Endodermal cell (in vitro differentiated cells): ENCODE measurements at places on chromosomes 5 and 9. TPM values are rescaled to one million over a fixed set of nuclear protein-coding genes. Genes with fewer than 3 reads are reported as not detected.

- H3K27ac ChIP-seq = no peak overlapping the region
- H3K4me3 ChIP-seq = no peak overlapping the region
- peaks cover 3% of the 10 kb centered on the region for H3K4me1 ChIP-seq
- no peaks in the 10 kb centered on the region for H3K27me3 ChIP-seq
Observed at GRCh38 chr5:170183816-170184687, 48.7 kb upstream of the C5orf58 start.

- H3K4me1 ChIP-seq = peaks cover 4% of the 10 kb centered on the region
- H3K36me3 ChIP-seq = no peaks in the 10 kb centered on the region
- no peaks in the 10 kb centered on the region for H3K27me3 ChIP-seq
- no peak overlapping the region for H3K4me3 ChIP-seq
- DNase-seq = no peak
Observed at GRCh38 chr9:75429531-75430475, 341.5 kb downstream of the OSTF1 start.

GRCh38 chr5:159908591-159908940 is 7.7 kb upstream of the ADRA1B start:
- H3K27ac ChIP-seq = no peak overlapping the region
- H3K27me3 ChIP-seq = no peaks in the 10 kb centered on the region
- no peaks in the 10 kb centered on the region for H3K36me3 ChIP-seq
- no peaks in the 10 kb centered on the region for H3K4me1 ChIP-seq
- no peak overlapping the region for H3K4me3 ChIP-seq

- no peaks in the 10 kb centered on the region for H3K27me3 ChIP-seq
- H3K4me1 ChIP-seq = peaks cover 7% of the 10 kb centered on the region
- no peaks in the 10 kb centered on the region for H3K36me3 ChIP-seq
- H3K4me3 ChIP-seq = peak within 1 kb of the TSS; percentile 96
Observed at GRCh38 chr9:85741875-85742596, at the start of gene AGTPBP1. AGTPBP1 (minus strand) TSS chr9:85741954; CDS start chr9:85712533, 29,421 bp downstream.

DNA sequence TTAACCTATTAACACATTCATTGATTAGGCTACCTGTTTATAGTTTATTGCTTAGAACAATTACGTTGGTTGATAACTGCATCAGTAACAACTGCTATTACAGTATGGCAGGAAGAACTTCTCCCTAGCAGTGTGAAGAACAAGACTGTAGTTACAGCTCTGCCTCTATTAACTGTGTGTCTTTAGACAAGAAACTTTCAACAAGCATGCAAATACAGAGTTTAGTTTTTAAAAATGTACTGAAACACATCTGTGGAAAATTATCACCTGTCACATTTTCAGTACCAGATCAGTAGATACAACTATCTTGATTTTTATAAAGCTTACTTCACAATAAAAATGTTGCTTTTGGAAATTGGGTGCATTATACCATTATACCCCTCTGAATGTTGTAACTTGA is 22.2 kb downstream of the ELL2 start:
- H3K36me3 ChIP-seq = peaks cover 46% of the 10 kb centered on the region
- H3K4me3 ChIP-seq = no peak overlapping the region
- no peaks in the 10 kb centered on the region for H3K27me3 ChIP-seq
- DNase-seq = no peak
- peaks cover 7% of the 10 kb centered on the region for H3K4me1 ChIP-seq

DNA sequence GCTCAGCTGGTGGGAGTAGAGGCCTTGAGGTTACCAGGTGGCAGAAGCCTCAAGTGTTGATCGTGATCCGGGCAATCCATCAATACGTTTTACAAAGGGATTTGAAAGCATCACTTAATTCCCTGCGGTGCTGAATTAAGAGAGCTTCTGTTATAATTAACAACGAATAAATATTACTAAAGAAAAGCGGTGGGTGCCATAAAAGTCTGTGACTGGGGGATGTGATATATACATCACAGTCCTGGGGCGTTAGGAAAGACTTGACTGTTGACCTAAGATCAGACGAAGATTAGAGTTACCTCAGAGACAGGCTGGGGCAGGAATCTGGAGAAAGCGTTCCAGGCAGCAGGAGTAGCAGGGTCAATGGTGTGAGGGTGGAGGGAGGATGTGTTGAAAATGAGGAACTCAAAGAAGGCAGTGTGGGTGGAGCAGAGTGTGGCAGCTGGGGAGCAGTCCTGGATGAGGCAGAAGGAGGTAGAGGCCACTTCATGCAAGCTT is 6.7 kb upstream of the C5orf63 start:
- peak; percentile 90 for DNase-seq
- H3K27me3 ChIP-seq = no peaks in the 10 kb centered on the region
- no peak overlapping the region for H3K4me3 ChIP-seq
- H3K36me3 ChIP-seq = no peaks in the 10 kb centered on the region
- peaks cover 22% of the 10 kb centered on the region for H3K4me1 ChIP-seq

- no peaks in the 10 kb centered on the region for H3K36me3 ChIP-seq
- peaks cover under 1% of the 10 kb centered on the region for H3K27me3 ChIP-seq
- H3K4me1 ChIP-seq = no peaks in the 10 kb centered on the region
- no peak overlapping the region for H3K4me3 ChIP-seq
- no peak overlapping the region for H3K27ac ChIP-seq
Observed at GRCh38 chr5:153661897-153662296, 171.4 kb downstream of the GRIA1 start.

- H3K4me3 ChIP-seq = no peak overlapping the region
- DNase-seq = no peak
- no peaks in the 10 kb centered on the region for H3K4me1 ChIP-seq
- H3K27me3 ChIP-seq = no peaks in the 10 kb centered on the region
- H3K36me3 ChIP-seq = peaks cover 6% of the 10 kb centered on the region
Observed at GRCh38 chr5:109700516-109701153, 10.9 kb downstream of the MAN2A1 start.

DNA sequence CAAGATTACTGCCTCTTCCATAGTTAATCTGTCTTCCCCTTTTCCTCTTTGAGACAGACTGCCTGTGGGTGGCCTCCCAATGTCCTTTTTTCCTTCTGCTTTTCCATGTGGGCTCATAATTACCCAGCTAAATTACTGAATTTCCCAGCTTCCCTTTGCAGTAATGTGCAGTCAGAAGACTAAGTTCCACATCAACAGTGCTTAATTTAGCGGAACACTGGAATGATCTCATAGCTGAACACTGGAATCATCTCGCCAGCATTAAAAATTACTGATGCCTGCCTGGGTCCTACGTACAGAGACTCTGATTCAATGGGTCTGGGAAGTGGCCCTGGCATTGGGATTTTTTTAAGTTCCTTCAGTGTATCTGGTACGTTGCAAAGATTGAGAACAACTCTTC is 84.3 kb downstream of the DNAH5 start:
- no peak for DNase-seq
- no peaks in the 10 kb centered on the region for H3K36me3 ChIP-seq
- no peak overlapping the region for H3K27ac ChIP-seq
- no peak overlapping the region for H3K4me3 ChIP-seq

DNA sequence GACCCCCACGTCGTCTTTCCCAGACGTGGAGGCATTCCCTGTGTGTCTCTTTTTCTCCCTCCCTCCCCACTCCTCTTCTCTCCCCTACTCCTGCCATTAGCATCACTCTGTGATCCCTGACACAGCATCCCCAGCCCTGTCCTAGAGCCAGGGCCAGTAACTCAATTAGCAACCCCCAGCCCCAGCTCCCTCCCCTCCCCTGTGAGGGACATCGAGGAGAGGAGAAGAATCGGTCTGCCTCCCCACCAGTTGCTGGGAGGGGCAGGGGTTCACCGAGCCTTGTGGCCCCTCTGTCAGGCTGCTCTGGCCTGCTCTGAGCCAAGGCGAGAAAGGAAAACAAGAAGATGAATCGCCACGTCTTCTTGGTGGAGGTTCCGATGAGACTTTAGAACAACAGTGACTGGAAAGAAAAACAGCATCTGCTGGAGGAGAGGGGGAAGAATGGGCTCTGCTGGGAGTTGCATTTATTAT is 123.1 kb downstream of the PAPPA start:
- H3K4me1 ChIP-seq = peaks cover 5% of the 10 kb centered on the region
- H3K27me3 ChIP-seq = peaks cover 73% of the 10 kb centered on the region
- DNase-seq = peak; percentile 69
- no peak overlapping the region for H3K4me3 ChIP-seq

DNA sequence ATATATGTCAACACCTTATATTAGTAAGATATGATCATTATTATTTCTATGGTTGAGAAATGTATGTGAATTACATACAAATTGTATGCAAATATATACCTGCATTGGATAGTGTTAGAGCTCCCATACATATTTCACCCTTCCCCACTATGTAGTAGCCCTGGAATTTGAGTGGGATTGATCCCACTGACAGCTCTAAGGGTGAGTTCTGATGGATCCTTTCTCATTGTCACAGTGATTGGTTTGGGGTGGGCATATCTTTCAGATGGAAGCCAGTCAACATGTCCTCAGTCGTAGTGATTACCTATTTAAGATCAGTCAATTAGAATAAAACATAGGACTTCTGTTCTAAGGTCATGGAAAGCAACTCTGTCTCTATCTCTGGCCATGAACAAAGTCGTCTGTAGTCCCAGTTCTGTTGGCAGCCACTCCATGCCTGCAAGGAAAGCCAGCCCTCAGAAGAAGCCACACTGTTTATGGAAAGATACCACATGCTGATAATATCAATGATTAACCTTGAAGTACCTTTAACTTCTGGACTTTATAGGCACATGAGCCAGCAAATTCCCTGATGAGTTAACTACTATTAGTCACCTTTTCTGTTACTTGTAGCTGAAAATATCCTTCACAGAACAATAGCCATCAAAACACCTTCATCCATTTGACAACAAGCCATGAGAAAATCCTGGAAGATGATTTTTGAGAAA is 5.1 kb upstream of the CCDC192 start:
- H3K27ac ChIP-seq = no peak overlapping the region
- no peaks in the 10 kb centered on the region for H3K36me3 ChIP-seq
- DNase-seq = no peak
- H3K4me3 ChIP-seq = no peak overlapping the region
- H3K4me1 ChIP-seq = peaks cover 8% of the 10 kb centered on the region
- no peaks in the 10 kb centered on the region for H3K27me3 ChIP-seq

- DNase-seq = no peak
- no peaks in the 10 kb centered on the region for H3K4me1 ChIP-seq
- peak overlapping the region; percentile 100 for H3K4me3 ChIP-seq
- H3K36me3 ChIP-seq = peaks cover 28% of the 10 kb centered on the region
- H3K27ac ChIP-seq = no peak overlapping the region
Observed at GRCh38 chr9:104923289-104923688, 4.7 kb downstream of the ABCA1 start.

- H3K4me3 ChIP-seq = no peak overlapping the region
- H3K36me3 ChIP-seq = no peaks in the 10 kb centered on the region
- H3K4me1 ChIP-seq = no peaks in the 10 kb centered on the region
- DNase-seq = no peak
- no peaks in the 10 kb centered on the region for H3K27me3 ChIP-seq
- no peak overlapping the region for H3K27ac ChIP-seq
Observed at GRCh38 chr5:13503017-13503416, 441.5 kb downstream of the DNAH5 start.

- no peaks in the 10 kb centered on the region for H3K36me3 ChIP-seq
- H3K4me1 ChIP-seq = no peaks in the 10 kb centered on the region
- peak; percentile 75 for DNase-seq
- no peak overlapping the region for H3K4me3 ChIP-seq
- H3K27ac ChIP-seq = no peak overlapping the region
Observed at GRCh38 chr9:109411798-109412352, 86.2 kb downstream of the PTPN3 start.

DNA sequence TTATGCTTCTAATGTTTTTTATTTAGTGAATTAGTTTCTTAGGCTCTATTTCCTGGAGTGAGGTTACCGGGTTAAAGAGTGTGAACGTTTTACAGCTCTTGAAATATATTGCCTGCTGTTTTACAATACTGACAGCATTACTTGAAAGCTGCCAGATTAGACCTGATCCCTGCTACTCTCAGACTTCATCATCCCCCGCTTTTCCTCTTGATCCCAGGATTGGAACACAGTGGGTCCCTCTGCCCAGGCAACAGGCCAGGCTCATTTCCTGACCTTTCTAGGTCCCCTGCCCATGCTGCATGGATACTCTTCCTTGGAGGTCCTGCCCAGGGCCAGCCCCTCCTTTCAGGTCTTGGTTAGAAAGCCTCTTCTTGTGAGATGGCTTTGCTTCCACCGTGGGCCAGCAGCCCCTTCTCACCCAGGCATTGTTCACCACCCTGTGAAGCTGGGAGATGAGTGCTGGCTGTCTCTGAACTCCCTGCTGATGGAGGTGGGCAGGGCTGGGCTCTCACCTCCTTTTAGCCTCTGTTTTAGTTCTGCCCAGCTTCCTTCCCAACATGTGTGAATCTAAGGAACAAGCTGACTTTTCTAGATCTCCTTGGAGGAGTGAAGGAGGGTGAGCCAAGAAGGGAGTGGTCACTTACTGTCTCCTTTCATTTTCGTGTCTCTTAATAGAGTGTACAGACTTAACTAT is 15.5 kb upstream of the FAM120AOS start:
- peaks cover 27% of the 10 kb centered on the region for H3K36me3 ChIP-seq
- H3K4me3 ChIP-seq = no peak overlapping the region
- peak; percentile 64 for DNase-seq
- H3K27me3 ChIP-seq = no peaks in the 10 kb centered on the region
- H3K4me1 ChIP-seq = peaks cover 5% of the 10 kb centered on the region
- no peak overlapping the region for H3K27ac ChIP-seq

DNA sequence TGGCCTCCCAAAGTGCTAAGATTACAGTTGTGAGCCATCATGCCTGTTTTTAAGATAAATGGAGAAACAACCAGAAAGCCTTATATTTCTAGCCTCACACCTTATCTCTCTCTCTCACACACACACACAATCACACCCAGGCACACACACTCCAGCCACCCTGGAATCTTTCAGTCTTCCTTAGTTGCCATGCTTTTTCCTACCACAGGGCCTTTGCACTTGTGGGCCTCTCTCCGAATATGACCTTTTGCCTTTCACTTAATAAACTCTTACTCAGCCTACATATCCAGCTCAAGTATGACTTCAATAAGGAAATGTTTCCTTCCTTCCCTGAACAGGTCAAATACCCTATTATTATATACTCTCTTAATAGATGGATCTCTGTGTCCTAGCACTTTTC is 290.7 kb downstream of the NFIB start:
- DNase-seq = no peak
- no peaks in the 10 kb centered on the region for H3K36me3 ChIP-seq
- H3K27ac ChIP-seq = no peak overlapping the region

- H3K27ac ChIP-seq = no peak overlapping the region
- H3K36me3 ChIP-seq = no peaks in the 10 kb centered on the region
- peaks cover 5% of the 10 kb centered on the region for H3K4me1 ChIP-seq
- H3K4me3 ChIP-seq = no peak overlapping the region
- DNase-seq = no peak
Observed at GRCh38 chr5:64149268-64149667, 16.4 kb upstream of the RNF180 start.

GRCh38 chr5:112186401-112186990 is 232.6 kb downstream of the EPB41L4A start:
- H3K4me3 ChIP-seq = no peak overlapping the region
- H3K27me3 ChIP-seq = no peaks in the 10 kb centered on the region
- H3K36me3 ChIP-seq = no peaks in the 10 kb centered on the region
- H3K27ac ChIP-seq = no peak overlapping the region
- peaks cover 9% of the 10 kb centered on the region for H3K4me1 ChIP-seq

The DMRT3 gene
- total RNA-seq = not detected in 2 replicates

The LRRC70 gene
- 1.4 to 2.6 TPM (median 1.6 TPM) in 3 replicates for total RNA-seq

The PDE6A gene
- 0.07 to 0.15 TPM (median 0.09 TPM) in 3 replicates for total RNA-seq

The ANGPTL2 gene
- total RNA-seq = 9.8 to 14.9 TPM (median 14.8 TPM) in 3 replicates

The FOXI1 gene
- total RNA-seq = 3.5 and 4.7 TPM in 2 replicates

The ZNF366 gene
- total RNA-seq = not detected in 2 replicates
